NCI-H2081 (cell line): ENCODE measurements at places on chromosomes 3 and 15.

GRCh38 chr3:14481646-14482036, 58.5 kb downstream of the GRIP2 start:
- DNase-seq: no peak

GRCh38 chr3:196684548-196685407, 27.3 kb downstream of the CEP19 start:
- peak; percentile 80 for DNase-seq

DNA sequence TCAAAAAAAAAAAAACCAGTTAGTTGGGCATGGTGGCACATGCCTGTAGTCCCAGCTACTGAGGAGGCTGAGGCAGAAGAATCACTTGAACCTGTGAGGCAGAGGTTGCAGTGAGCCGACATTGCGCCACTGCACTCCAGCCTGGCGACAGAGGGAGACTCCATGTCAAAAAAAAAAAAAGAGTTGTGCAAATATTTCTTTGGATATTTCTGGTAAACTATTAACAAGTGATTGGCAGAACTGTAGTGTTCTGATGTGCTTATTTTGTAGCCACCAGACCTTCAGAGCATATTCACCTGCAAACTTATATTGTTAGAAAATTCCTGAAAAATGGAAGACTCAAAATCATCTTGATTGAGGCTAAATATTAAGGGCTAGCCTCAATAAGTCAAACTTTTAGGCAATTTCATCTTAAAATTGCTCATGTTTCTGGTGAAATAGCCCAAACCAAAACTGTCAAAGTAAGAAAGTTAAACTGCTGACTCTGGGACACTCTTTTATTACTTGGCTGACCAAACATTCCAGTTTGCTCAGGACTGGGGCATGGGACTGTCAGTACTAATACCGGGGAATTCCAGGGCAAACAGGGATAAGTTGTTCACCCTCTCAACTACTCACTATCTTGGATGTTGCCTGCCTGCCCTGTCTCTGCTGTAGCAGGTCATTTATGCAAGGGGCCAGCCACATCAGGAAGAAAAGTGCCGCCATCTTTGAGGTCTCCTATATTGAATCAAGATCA, 37.0 kb downstream of the ABHD2 start:
- DNase-seq: no peak

DNA sequence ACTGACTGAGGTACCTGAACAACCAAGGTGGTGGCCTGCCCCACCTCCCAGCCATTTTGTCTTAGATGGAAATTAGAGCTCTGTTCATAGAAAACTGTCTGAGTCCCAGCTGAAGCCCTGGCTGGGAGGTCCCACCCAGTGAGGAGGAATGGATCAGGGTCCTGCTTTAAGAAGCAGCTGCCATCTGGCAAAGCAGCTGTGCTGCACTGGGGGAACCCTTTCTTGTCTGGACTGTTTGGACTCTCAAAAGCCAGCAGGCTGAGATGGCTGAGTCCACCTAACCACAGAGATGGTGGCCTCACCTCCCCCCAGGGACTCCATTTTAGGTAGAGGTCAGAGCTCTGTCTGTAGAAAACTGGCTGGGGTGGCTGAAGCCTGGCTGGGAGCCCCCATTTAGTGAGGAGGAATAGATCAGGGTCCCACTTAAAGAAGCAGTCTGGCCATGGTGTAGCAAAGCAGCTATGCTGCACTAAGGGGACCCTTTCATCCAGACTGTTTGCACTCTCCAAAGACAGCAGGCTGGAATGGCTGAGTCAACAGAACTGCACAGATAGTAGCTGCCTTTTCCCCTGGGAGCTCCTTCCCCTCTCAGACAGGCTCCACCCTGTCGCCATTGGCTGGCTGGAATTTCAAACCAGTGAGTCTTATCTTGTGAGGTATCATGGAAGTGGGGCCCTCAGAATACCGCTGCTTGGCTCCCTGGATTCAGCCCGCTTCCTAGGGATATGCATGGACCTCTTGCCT, 116.9 kb downstream of the EPHA6 start:
- peak; percentile 6 for DNase-seq

DNA sequence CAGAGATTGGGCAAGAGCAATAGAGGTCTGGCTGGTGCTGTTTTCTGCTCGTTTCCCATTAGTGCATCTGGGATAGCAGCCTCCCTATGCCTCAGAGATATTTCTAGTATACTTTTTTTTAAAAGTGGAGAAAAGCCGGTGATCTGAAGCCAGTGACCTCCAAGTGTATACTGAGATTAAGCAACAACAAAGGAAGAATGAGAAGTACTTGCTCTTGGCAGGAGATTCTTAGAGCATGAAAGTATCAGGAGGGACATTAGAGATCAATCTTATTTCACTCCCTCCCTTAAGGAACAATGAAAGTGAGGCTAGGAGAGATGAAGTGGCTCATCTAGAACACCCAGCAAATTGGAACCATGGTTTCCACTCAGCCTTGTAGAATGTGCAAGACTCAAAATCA, 423.3 kb downstream of the SOX2 start:
- no peak for DNase-seq
